B cell (primary cell): ENCODE measurements at places on chromosomes 5 and 9. TPM values are rescaled to one million over a fixed set of nuclear protein-coding genes. Genes with fewer than 3 reads are reported as not detected.

Gene CMYA5
- 0.10 and 0.25 TPM in 2 replicates for total RNA-seq

Gene IL3
- total RNA-seq: not detected in 2 replicates

Gene GABRA1
- total RNA-seq: not detected in 2 replicates

GRCh38 chr5:167339205-167339604, 952.2 kb upstream of the WWC1 start:
- H3K4me3 ChIP-seq: no peak overlapping the region
- no peak for DNase-seq
- no peaks in the 10 kb centered on the region for H3K4me1 ChIP-seq
- no peak overlapping the region for H3K27ac ChIP-seq
- H3K36me3 ChIP-seq: no peaks in the 10 kb centered on the region
- H3K27me3 ChIP-seq: no peaks in the 10 kb centered on the region
